Uterus (tissue), 4 donors: ENCODE measurements at places on chromosomes 7 and 10.
A peak's percentile ranks its signal among the peaks of the same experiment; 100 is the strongest.

DNA sequence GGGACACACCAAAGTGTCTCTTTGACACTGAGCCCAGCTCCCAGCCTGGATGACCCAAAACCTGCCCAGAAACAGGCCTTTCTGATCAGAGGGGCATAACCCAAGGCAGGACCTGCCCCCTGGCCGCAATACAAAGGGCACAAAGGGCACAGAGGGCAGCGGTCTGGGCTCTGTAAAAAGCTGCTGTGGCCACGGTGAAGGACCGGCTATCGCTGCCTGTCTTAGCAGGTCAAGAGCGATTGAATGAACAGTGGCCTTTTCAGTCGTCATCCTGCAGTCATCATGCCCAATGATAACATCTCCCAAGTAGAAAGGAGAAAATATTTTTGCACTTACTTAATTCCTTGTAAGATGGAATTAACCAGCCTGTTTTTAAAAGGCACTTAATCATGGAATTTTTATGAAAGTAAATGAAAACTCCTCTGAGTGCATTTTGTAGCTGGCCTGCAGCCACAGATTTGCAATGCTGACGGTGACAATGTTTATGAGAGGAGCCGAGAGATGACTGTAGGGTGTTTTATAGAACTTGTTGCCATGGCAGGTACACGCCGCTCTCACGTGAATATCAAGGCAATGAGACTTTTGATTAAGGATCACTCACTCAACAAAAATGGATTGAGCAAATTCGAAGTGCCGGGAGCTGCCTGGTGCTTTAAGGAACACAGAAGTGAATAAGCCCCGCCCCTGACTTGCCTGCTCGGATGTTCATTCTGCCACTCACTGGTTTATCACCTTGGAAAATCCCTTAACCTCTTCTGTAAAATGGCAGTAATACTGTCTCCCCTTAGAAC, 47.3 kb upstream of the BHLHA15 start:
- DNase-seq, result peak; percentile 31

DNA sequence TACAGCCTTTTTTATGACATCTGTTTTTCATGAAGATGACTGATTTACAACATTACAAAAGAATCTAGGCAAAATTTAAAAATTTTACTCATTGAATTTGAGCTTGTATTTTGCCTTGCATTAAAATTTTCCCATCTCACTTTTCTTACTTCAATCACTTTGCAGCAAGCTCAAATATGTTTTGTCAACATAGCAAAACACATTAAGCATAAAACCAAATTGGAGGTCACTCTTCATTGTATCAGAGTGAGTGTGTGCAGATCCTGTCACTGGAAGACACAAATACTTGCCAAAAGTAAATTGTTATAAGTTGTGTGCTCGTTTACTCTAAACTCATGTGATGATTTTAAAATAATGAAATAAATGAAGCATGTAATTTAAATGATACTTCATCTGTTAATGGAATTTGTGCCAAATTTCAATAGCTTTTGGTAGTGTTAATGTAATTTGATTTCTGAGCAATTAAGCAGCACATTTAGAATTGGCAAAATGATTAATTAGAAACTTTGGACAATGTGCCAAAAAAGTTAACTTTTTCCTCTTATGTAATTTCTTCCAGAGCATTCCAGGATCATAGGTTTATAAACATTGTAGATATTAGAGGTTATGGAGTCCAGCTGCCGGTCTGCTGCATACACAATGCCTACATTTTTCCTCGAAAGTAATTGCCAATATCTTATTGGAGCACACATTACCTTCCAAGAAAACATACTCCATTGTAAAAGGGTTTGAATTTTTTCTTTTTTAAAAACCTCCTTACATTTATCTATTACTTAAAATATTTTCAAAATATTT, 1078.2 kb upstream of the LRRTM3 start:
- no peak for DNase-seq

DNA sequence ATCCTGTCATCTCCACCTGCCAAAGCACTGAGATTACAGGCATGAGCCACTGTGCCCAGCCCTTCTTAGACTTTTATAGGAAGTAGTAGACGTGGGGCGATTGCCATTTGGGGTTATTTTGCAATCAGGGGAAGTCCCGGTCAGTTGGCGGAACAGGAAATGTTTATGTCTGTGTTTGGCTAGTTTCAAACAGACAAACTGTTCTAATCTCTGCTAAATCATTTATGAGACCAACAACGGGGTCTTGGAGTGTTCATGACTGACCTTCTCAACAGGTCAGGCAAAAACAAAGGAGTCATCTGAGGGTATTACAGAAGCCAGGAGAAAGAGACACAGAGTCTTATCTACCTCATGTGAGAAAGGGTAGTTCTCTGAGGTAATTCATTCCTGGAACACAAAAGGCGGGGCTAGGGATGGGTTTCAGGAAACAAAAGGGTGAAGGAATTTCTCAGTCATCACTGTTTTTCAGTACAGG, 6.6 kb upstream of the TPK1 start:
- DNase-seq, result no peak

DNA sequence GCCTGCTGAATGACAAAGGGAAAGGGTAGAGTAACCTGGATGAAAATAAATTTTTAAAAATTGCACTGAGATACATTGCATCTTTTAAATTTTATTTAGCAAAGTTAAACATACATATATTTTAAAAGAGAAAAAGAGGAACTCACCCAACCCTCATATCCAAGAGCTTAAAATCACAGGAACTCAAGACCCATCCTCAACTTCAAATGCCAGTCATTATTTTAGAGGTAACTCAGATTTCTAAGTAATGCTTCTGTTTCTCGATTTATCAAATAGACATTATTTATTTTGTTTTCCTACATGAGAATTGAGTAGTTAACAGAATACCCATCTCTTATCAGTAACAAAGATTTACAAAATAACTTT, 32.4 kb upstream of the KMT2E start:
- DNase-seq, result no peak

GRCh38 chr10:9869606-9870176, 1148.0 kb upstream of the CELF2 start:
- DNase-seq, result no peak

DNA sequence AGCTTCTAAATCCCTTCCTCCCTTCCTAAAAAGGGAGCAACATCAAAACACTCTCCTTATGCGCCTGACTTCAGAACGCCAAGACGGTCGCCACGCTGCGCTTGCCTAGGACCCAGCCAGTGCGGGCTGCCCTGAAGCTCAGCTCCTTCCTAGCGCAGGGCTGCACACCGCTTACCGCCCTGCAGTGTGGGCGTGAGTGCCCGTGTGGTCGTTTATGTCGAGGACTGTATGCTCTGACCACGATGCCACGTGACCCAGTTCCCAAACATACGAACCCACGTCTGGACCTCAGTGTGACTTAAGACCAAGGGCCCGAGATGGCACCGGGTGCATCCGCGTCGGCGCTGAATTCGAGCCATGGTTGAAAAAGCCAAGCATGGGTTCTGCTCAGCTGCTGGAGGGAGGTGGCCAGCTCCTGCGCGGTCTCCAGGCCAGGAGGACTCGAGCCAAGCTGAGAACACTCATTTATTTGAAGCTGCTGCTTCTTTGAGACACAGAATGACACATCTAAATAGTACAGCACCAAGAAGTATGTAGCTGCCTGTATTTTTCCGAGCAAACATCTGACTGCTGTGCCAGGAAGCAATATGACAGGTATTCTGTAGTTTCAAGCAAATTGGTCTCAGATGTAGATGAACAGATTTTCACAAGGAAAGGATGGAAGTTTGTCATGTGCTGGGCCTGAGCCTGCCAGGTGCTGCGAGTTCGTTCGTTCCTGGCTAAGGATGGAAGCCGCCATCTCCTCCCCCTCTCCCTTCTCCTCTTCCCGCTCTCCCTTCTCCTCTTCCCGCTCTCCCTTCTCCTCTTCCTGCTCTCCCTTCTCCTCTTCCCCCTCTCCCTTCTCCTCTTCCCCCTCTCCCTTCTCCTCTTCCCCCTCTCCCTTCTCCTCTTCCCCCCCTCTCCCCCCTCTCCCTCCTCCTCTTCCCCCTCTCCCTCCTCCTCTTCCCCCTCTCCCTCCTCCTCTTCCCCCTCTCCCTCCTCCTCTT, 184.7 kb downstream of the EBF3 start:
- no peak for DNase-seq

DNA sequence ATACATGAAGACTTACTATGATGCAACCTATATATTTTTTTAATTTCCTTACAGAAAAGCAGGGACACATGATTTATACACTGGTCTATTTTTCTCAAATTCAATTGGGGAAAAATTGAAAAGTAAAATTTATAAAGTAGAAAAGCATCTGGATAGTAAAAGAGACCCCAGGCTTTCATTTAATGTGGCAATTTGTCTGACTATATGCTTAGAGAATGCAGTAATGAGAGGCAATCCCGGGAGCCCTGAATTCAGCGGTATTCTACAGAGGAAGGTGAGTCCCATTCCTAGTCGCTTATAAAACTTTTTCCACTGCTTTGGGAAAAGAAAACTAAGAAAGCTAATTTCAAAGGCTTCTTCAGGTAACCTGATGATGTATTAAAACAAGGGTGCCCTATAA, 167.1 kb downstream of the SEMA3D start:
- DNase-seq, result no peak

- no peak for DNase-seq
Observed at GRCh38 chr7:43077732-43078391, 34.6 kb upstream of the HECW1 start.

DNA sequence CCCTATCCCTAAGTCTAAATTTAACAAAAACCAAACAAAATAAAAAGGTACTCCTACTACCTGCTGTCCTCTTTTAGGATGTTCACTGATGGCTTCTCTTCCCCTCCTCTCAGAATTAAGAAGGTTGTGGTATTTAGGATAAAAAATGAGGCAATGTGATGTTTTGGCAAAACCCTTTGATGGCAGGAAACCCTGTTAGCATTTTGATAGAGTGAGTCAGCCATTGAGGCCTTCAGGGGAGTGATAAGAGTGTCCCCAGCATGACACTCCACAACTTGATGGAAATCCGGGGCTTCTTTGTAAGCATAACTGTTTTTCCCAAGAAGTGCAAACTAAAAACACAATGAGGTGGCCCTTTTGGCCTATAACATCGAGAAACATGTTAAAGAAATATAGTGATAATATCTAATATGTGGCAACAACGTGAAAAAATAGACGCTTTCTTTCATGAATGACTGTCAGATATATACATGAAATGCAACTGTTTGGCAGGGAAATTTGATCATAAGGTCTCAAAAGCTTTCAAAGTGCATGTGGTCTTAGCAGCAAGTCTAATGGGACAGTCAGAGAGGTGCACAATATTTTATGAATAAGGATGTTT, 55.0 kb downstream of the PRTFDC1 start:
- DNase-seq, result no peak

- DNase-seq, result no peak
Observed at GRCh38 chr10:955127-955819, 23.8 kb upstream of the LARP4B start.
